ENCODE measurements at places on chromosomes 7 and 10.
A peak's percentile ranks its signal among the peaks of the same experiment; 100 is the strongest.

GRCh38 chr10:14836208-14836607 is 1.6 kb downstream of the CDNF start:
- no peak for DNase-seq

DNA sequence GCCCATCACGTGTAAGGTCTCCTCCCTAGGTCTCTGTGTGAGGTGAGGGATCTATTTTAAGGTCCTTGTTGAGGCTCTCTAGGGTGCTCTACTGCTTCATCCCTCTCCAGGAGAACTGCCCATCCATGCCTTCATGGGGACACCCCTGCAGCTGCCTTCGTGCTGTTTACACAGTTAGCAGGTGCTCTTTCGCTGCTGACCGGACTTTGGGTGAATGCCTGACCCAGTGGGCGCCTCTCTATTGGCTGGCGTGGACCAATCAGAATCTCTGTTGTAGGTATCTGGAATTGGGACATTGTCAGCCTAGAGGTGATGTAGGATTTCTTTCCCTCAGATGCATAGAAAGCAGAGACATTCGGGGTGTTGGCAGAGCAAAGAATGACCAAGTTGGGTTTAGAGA is 38.7 kb upstream of the HMX3 start:
- DNase-seq: no peak

GRCh38 chr10:13658871-13659685 is 72.3 kb downstream of the PRPF18 start:
- DNase-seq: no peak

DNA sequence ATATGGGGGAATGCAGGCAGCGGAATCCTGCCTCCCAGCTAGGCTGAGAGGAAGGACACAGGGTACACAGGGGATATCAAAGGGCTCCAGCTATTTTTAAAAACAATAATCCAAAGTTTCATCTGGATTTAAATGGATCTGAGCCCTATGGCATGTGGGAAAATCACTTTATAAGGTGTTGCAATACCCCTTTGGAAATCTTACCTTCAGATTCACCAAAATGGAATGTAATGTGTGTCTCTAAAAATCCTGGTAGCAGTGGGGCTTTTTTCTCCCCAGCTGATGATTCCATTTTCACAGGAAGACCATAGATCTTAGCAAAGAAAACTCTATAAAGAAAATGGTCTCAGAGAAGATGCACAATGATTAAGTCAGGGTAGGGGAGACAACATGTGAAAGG is 722.2 kb downstream of the PARD3 start:
- no peak for DNase-seq

DNA sequence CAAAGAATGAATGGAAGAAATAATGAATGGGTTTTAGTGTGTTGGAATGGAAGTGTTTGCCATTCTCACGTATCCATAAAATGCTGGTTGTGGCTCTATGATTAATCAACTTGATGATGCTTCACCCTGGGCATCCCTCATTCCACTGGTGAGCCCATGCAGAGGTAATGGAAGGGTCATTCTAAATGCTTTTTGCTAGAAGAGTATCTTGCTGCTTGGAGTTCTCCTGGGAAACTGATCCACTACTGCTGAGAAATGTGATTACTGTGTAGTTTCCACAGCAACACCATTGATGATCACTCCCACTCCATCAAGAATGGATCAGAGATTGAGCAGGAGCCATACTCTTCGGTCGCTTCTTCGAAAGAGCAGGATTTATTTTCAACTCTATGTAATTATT is 101.6 kb downstream of the ARL5B start:
- no peak for DNase-seq

GRCh38 chr7:80186721-80187120 is 52.1 kb downstream of the GNAI1 start:
- DNase-seq: no peak

- no peak for DNase-seq
These were observed at the start of gene TCERG1L for GRCh38 chr10:131311661-131312477. TCERG1L (minus strand) TSS chr10:131311721; CDS start chr10:131311635, 86 bp downstream.

- no peak for DNase-seq
These were observed 65.2 kb downstream of the WDR37 start for GRCh38 chr10:1121271-1121970.

DNA sequence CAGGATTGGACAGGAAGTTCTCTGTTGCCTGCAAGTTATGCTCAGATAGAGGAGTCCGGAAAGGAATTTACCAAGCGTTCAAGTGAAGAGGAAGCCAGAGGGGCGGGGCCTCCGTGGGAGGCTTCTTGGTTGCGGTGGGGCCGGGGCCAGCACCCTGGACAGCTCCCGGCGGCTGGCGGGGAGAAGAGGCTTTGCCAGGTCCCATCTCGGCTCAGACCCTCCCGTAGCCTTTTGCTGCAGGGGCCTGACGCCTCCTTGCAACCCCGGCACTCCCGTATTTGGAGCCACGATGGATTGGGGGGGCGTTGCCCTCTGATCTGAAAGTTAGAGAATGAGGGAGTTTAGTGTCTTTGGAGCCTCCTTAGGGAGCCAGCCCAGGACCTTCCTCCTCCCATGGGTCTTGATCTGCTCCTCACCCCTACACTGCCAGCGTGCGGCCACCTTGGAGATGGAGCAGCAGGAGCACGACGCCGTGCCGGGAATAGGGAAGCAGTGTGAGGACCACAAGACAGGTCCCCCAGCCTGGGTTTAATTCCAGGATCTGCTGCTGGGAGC is 3.1 kb upstream of the SLC18A3 start:
- peak; percentile 11 for DNase-seq

GRCh38 chr7:7384228-7384627 is 151.4 kb downstream of the COL28A1 start:
- no peak for DNase-seq

DNA sequence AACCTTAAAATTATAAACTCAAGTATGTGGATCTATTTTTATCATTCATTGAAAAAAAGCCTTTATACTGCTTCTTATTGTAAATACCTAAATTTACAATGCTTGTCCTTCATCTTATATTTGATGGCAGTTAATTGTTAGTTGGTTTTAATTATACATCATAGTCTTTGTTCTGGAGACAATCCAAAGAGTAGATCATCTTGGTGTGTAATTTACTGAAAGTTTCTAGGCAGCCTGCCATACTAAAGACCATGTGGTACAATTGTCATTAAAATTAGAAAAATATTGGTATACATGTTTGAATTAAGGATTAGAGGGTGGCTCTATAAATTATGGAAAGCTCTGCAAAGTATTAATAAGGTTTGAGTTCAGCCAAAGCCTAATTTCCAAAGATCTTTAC is 231.4 kb downstream of the KCND2 start:
- DNase-seq: no peak

Data from forelimb muscle (tissue), 1 donor.